Activated CD4-positive, alpha-beta memory T cell treated with anti-CD3 and anti-CD28 coated beads for 36 hours (primary cell): ENCODE measurements at places on chromosomes 7 and 10. TPM values are rescaled to one million over a fixed set of nuclear protein-coding genes. Genes with fewer than 3 reads are reported as not detected.
A peak's percentile ranks its signal among the peaks of the same experiment; 100 is the strongest.

GRCh38 chr10:86583983-86584382, 62.4 kb upstream of the WAPL start:
- DNase-seq, result peak; percentile 34

DNA sequence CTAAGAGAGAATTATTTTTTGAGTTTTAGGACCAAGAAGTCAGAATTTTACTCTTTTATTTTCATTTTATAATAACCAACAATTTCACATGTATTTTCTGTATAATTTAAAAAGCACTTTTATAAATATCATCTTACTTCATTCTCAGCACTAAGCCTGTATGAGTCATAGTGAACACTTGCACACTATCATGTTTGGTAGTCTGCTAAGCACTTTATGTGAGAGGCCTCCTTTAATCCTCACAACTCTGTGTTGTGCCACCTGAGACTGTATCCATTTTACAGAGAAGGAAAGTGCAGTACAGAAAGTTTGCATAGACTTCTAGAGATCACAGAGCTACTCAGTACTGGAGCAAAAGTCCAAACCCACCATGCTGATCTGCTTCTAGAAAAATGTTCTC, 939.6 kb downstream of the NRG3 start:
- no peak for DNase-seq

GRCh38 chr10:61066661-61067344, 122.8 kb upstream of the RHOBTB1 start:
- DNase-seq, result no peak

ITPRID1 gene
- total RNA-seq, result not detected
